ENCODE measurements at places on chromosomes 13 and 19. TPM values are rescaled to one million over a fixed set of nuclear protein-coding genes. Genes with fewer than 3 reads are reported as not detected.

DNA sequence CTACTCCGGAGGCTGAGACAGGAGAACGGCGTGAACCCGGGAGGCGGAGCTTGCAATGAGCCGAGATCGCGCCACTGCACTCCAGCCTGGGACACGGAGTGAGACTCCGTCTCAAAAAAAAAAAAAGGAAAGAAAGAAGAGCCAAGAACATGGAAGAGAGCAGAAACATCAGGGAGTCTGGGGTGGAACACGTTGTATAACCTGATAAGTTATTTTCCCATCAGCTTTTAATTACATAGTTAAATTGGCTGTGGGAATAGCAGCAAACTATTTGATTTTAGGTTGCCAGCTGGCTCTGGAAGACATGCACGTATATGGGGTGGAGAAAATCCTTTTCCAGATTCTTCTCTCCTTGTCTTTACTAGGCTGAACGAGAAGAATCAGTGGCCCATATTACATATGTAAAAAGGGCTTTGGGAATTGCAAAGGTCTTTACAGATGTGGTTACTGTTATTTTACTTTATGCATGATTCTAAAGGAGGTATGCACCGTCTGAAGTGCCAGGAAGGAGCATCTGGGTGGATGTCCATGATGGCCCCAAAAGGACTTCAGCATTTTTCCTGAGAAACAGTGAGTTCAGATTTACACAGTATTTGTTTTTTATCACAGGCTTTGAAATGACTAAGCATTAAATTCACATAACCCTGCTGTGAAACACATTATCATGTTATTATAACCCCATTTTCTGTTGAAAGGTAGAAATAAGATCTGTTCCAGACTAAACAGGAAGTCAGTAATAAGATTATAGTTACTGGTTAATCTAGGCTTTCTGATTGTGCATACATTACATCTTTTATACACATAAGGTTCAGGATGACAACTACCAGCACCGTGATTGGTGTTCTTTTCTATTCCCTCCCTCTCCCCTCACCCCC, 4.6 kb upstream of the NAA16 start:
- DNase-seq, result peak; percentile 17

DNA sequence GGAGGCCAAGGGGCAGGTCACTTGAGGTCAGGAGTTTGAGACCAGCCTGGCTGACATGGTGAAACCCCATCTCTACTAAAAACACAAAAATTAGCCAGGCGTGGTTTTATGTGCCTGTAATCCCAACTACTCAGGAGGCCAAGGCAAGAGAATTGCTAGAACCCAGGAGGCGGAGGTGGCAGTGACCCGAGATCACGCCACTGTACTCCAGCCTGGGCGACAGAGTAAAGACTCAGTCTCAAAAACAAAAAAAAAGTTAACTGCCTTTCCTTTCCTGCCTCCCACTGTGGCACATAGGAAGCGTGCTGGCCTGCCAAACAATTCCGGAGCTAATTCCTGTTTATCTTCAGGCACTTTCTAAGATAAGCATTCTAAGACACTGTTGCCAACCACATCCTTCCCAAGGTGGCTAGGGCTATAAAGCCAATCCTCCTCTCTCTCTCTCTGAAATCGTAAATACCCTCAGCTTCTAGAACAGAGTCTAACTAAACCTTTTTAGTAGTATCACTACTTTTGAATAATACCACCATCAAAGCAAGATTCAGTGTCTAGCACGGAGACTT, 21.6 kb downstream of the SLC25A30 start:
- DNase-seq, result no peak

GRCh38 chr19:51480590-51480989, 2.3 kb downstream of the CEACAM18 start:
- DNase-seq, result peak; percentile 31

DNA sequence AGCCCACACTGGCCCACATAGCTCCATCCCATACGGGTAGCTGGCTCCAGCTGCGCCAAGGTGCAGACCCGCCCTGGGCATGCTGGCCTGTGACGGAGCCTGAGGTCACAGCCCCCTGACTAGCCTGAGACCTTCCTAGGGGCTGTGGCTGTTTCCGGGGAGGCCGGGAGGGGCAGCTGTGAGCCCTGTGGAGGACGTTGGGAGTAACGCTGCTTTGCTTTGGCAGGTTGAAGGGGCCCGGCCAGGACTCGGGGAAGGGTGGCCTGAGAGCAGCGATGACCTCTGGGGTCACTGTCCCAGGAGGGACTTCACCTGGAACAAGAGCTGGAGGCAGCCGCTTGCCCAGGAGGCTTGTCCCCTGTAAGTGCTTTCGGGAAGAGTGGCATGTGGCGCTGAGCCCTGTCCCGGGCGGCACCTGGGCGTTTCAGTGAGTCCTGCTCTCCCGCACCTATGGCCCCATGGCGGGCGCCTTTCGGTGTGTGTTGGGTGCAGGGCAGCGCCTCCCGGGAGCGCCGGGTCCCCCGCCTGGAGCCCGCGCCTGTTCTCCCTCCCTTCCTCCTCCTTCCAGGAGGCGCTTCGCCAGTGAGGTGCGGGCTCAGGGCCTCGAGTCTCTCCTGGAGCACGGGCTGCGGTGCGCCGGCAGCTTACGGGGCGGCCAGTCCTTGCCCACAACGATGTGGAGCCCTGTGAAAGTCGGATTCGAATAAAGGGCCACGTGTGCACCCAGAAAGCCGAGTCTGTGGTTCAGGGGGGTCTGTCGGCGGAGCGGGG, 1.1 kb upstream of the FAM174C start:
- DNase-seq, result peak; percentile 47

DNA sequence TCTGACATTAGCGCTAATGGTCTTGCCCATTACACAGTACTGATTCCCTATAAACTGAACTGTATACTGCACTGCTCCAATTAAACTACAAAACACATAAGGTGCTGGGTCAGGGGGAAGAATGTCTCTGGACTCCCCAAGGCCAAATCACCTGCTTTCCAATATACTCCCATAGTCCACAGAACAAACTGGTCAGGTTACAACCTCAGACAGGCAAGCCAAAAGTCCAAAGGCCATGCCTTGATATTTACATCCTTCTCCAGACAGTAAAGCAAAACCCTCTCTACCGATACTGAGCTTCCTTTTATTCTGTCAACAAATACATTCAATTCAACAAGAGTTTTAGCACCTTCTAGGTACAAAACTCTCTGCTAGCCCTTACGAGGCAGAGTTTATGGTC, 8.9 kb downstream of the ZNF541 start:
- DNase-seq, result no peak

GRCh38 chr13:45538382-45538781, 73.6 kb downstream of the COG3 start:
- DNase-seq, result no peak

- no peak for DNase-seq
Observed at GRCh38 chr13:29749401-29750182, 100.8 kb downstream of the UBL3 start.

- DNase-seq, result no peak
Observed at GRCh38 chr19:12453495-12453894, 12.7 kb upstream of the ZNF443 start.

DNA sequence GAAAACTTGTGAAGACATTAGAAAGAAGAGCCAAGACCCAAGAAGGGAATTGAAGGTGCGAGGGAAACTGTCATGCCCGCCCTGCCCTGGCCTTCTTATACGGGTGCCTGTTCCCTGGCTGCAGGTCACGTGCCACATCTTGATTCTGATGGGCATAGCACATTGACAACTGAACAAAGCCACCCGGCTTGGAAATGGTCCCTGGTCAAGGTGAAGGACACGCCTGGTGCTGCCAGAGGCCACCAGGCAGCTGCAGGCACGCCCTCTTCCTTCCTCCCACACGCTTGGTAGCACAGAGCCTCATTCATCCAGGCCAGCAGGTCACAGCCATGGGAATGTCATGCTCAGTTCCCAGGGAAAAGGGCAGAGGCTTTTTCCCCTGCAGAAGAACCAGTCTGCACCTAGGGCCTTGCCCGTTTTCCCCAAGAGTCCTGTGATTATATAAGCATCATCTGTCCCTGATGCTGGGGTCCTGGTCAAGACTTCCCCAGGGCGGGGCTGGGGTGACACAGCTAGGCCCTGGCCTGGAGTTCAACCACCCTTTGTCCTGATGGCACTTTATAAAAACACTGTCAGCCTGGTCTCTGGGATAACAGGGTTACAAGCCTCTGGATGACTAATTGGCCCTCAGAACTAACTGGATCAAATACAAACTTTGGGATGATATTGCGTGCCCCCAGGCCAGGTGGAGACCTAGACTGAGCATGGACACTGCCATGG, 56.0 kb downstream of the CDADC1 start:
- DNase-seq, result no peak

GRCh38 chr13:51843529-51843928, 1.4 kb downstream of the TMEM272 start:
- no peak for DNase-seq

DNA sequence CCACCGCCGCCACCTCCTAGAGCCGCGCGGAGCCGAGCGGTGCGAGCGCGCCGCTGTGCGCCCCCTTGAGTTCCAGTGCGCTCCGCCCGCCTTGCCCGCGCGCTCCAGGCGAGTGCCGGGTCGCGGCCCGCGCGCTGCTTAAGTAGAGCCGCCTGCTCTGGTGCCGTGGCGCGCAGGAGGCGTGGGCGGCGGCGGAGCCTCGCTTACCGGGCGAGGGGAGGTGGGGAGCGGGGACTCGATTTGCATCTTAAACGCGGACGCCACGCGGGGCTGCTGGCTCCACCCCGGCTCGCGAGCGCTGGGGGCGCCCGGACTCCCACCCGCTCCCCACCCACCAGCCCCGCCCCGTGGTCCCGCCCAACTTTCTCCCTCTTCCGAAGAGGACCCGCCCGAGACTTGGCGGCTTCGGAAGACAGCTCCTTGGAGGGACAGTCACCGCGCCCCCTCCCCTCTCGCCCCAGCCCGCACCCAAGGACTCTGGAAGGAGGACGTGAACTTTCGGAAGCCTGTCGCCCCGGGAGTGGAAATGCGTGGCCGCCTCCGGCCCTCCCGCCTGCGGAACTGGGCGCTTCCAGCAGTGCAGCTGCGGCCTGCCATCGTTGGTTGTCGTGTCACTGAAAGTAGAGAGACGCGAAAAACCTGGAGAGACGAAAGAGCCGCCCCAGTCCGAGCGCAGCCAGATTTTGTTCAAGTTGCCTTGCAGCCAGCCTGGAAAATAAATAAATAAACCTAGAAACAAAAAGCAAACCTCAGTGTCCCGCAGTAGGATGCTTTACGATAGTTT, at the start of gene KCTD12:
Gene KCTD12 (minus strand): TSS at position 114 of the 784 bp plus-strand sequence. CDS start 257 bp downstream, outside the sequence.
- peak; percentile 99 for DNase-seq

DNA sequence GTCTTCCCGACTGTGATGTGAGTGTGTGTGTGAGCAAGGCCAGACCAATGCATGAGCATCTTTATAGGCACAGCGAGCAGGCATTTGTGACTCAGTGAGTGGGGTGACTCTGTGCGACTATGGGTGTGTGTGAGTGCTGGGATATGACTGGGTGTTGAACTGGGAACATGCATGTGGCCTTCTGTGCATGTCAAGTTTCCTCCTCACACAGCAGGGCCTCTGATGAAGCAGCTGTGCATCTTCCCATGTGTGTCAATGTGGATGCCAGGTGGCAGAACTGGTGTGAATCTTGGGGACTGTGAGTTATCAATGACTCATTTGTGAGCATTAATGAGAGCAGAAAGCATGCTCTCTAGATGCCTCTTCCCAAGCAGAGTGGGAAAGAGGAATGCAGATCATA, 12.1 kb upstream of the LGALS14 start:
- DNase-seq, result no peak

GRCh38 chr13:50576156-50576555, 267.3 kb downstream of the DLEU7 start:
- DNase-seq, result peak; percentile 81

- DNase-seq, result no peak
Observed at GRCh38 chr19:6150289-6150688, 14.8 kb downstream of the ACSBG2 start.

GRCh38 chr19:15466851-15467733, 2.7 kb upstream of the RASAL3 start:
- DNase-seq, result no peak

DNA sequence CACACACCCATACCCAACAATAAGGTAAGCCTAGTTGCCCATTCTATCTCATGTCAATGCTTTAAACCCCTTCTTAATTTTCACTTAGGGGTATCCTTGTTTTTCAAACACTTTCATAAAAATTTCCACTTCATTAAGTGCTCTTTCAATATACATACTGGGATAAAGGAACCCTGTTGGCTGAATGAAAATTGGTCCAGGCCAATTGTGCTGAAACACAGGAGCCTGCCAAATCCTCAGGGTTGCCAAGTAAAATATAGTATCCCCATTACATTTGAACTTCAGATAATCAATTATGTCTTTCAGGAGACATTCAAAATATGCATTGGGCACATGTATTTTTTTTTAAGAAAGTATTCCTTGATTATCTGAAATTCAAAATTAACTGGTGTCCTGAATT, 1131.1 kb downstream of the SLITRK1 start:
- DNase-seq, result no peak

DNA sequence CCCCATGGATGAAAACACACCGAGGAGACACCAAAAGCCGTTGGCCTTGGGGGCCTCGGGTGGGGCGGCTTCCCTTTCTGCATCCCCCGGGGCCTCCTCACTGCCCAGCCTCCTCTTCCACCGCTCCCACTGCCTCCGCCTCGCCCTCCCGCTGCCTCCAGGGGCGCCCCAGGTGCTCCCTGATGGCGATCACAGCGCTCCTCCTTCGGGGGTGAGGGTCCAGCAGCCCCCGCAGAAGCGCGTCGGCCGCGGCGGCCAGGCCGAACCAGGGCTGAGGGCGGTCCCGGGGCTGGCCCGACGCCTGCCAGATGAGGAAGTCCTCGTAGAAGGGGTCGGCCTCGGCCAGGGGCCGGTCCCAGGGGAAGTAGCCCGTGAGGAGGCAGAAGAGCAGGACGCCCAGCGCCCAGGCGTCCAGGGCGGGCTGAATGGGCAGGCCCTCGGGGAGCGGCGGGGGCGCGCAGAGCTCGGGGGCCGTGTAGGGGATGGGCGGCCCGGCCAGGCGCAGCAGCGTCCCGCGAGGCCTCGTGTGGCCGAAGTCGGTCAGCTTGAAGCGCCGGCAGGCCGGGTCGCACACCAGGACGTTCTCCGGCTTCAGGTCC, 7.2 kb downstream of the SBK2 start:
- DNase-seq, result no peak

- DNase-seq, result peak; percentile 31
Observed at GRCh38 chr19:15869109-15869555, 28.7 kb downstream of the CYP4F2 start.

GRCh38 chr13:75393839-75394520, 88.0 kb downstream of the TBC1D4 start:
- no peak for DNase-seq

DNA sequence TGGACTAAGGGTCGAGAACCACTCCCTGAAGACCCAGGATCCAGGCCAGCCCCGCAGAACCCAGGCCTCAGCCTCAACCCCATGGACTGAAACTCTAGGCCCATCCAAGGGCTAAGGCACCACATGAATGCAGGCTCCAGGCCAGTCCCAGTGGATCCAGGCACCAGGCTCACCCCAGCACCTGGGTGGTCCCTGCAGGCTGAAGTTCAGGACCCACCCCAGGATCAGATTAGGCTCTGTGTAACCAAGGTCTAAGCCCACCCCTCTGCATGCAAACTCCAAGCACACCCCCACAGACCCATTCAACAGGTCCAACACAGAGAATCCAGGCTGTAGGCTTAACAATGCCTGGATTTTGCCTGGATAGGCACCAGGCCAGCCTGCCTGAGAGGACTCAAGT, 1876.2 kb downstream of the PCDH9 start:
- DNase-seq, result no peak

GRCh38 chr19:3007975-3008374, 21.1 kb downstream of the TLE2 start:
- DNase-seq, result no peak

Gene SLC25A41
- total RNA-seq, result 0.22 TPM

Gene SEMA6B
- total RNA-seq, result 15.6 TPM

Gene CEACAM21
- 1.5 TPM for total RNA-seq

Gene FXYD7
- total RNA-seq, result 0.71 TPM

Gene AXL
- 39.8 TPM for total RNA-seq

Gene GDF15
- total RNA-seq, result 0.62 TPM

Gene GRK1
- 0.22 TPM for total RNA-seq

Gene SLAIN1
- total RNA-seq, result 7.5 TPM

Gene ZNF418
- 14.1 TPM for total RNA-seq

Gene CYP2B6
- not detected for total RNA-seq
